NCI-H774 (cell line): ENCODE measurements at places on chromosomes 5 and 9.

- DNase-seq, result no peak
Measured at GRCh38 chr9:90047828-90048227, 443.0 kb downstream of the GADD45G start.

DNA sequence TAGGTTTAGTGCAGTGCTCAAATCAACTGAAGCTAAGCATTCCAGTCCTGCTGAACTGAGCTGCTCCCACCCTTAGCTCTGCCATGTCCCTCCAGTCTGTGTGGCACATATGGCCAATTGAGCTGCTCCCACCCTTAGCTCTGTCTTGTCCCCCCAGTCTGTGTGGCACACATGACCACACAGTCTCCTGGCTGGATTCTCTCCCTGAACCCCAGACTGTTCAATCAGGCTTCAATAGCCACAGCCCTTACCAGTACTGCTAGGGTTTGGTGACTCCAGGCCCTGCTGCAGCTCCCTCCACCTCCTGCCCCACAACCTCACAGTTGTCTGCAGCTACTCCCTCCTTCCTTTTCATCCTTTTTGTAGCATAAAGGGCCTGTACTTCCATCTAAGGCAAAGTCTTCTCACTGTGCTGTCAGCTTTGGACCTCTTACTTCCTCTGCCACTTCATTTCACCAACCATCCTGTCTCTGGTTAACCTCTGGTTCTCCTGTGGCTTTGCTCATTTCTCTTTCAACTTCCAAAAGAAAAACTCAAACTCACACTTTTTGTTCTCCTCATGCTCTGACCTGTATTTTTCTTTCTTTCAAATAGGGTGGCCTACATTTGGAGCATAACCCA, 50.8 kb downstream of the ADAMTS12 start:
- no peak for DNase-seq

GRCh38 chr9:16100537-16101091, 547.8 kb downstream of the CCDC171 start:
- DNase-seq, result no peak

DNA sequence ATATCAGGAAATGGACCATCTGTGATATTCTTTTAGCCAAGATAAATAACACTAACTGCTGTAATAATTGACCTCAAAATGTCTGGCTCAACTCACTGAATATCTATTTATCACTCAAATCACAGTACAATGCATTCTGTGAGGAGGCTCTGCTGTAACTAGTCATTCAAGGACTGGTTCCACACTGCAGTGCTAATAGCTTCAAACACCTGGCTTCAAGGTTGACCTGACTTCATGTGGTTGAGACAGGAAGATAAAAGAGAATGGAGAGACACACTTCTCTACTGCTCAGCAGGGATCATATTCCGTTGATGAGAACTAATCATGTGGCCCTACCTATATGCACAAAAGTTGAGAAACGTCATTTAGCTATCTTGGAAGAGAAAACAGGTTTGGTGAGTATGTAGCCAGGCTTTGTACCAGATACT, 3.4 kb upstream of the RHOBTB3 start:
- peak; percentile 62 for DNase-seq

DNA sequence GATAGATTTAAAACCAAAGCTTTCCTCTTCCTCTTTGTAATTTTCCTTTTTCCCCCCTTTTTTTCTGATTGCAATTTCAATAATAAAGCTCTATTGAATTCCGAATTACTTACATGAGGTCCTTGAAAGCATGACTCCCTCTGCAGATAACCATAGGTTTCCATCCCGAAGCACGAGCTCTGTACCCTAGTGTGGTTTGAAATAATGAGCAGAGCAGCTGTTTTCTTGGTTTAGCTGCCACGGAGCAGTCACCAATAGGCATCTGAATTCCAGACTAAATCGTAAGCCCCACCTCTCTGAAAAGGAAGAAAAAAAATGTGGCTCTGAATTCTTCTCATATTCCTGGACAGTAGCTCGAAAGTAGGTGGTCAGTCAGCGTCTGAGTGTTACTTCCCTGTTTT, 18.5 kb upstream of the GNE start:
- no peak for DNase-seq

- no peak for DNase-seq
Measured at GRCh38 chr5:169062690-169063089, 238.2 kb downstream of the SLIT3 start.

GRCh38 chr9:113192455-113192854, 28.6 kb downstream of the FKBP15 start:
- DNase-seq, result no peak

GRCh38 chr9:5013374-5013773, 28.3 kb downstream of the JAK2 start:
- no peak for DNase-seq

- DNase-seq, result no peak
Measured at GRCh38 chr5:138979684-138980280, 104.6 kb upstream of the LRRTM2 start.

DNA sequence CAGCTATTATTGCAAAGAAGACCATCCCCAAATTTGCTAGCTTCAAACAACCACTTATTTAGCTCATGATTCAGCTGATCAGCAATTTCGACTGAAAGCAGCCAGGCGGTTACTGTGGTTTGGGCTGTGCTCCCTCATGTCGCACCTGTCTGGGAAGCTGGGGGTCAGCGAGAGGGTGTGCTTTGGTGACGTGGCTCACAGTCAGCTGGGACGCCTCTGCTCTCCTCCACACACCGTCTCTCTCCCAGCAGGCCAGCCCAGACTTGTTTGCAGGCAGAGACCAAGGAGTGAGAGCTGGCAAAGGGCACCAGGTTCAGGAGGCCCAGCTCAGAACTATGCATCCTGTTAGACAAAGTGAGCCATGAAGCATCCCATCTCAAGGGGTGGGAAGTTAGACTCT, 140.9 kb downstream of the SYK start:
- no peak for DNase-seq

- no peak for DNase-seq
Measured at GRCh38 chr5:128695791-128696530, 157.9 kb upstream of the FBN2 start.

- DNase-seq, result no peak
Measured at GRCh38 chr5:132466433-132467286, 23.9 kb downstream of the IRF1 start.

GRCh38 chr9:8419596-8420275, 620.2 kb upstream of the DMAC1 start:
- no peak for DNase-seq

GRCh38 chr5:175743676-175744210, 85.9 kb downstream of the HRH2 start:
- no peak for DNase-seq

DNA sequence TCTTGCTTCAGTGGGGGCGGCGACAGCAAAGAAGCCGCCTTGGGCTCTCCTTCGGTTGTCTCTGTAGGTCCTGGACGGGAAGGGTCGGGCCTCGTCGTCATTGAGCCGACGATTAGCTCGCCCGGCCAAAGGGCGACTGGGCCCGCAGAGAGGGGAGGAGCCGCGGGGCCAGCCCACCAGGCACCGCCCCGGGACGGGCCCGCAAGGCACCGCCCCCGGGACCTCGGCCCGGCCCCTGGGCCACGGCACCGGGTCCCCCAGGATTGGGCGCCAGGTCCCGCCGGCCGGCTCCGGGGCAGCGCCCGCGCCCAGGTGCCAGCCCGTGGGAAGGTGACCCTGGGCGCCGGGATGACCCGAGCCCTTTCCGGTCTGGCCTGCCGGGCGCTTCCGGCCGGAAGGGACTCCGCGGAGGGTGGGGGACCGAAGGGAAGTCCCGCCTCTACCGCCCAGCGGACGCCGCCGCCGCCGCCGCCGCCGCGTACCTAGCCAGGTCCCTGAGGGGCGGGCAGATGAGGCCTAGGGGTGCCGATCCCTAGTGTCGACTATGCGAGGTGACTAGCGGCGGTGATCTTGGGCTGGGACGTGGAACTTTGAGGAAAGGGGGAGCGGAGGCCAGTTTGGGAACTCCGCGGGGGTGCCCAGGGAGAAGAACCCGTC, at the start of the genes GBA2 and RGP1:
Gene GBA2, minus strand, starts transcription at position 371 of the 657 bp plus-strand sequence. CDS start 524 bp downstream, outside the sequence.
Gene RGP1, plus strand, starts transcription at position 430 of the 657 bp plus-strand sequence. CDS start 469 bp downstream, outside the sequence.
- peak; percentile 76 for DNase-seq

DNA sequence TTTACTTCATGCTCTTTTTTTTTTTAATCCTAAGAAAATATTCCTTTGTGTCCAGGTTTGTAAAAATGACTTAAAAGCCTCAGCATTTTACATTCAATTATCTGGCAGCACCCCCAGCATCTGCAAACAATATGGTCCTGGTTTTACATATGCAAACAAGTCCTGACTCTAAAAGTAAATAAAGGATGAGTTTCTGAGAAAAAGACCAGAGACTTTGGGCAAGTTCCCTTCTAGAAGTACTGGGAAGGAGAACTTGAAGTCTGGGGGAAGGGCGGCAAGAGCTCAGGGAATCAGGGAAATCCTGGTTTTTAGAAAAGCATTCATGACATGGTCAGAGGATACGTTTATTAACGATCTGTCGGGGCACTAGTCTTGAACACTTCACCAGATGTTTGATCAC, 25.8 kb downstream of the COL23A1 start:
- DNase-seq, result no peak

GRCh38 chr5:6900247-6901227, 187.3 kb downstream of the TENT4A start:
- DNase-seq, result peak; percentile 99

- DNase-seq, result no peak
Measured at GRCh38 chr5:62007457-62007856, 298.5 kb upstream of the KIF2A start.

GRCh38 chr5:179801304-179802206, 5.1 kb downstream of the MGAT4B start:
- DNase-seq, result no peak

- DNase-seq, result no peak
Measured at GRCh38 chr9:129849901-129850300, 14.6 kb downstream of the USP20 start.

DNA sequence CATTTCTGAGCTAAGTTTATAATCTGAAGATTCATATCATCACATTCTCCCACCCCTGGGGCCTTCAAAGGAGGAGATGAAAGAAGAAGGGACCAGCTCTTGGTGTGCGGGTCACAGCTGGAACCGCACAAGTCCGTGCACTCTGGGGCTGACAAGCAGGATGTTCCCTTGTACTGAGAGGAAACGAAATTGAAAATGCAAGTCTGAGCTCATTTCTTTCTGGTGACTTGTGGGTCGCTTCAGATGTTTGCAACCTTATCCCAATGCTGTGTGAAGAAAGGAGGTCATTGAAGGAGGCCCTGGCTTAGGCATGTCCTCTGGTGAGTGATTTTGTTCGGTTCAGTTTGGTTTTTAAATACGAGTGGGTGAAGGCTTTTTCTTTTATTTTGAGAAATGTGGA, 59.6 kb downstream of the C9orf152 start:
- no peak for DNase-seq

DNA sequence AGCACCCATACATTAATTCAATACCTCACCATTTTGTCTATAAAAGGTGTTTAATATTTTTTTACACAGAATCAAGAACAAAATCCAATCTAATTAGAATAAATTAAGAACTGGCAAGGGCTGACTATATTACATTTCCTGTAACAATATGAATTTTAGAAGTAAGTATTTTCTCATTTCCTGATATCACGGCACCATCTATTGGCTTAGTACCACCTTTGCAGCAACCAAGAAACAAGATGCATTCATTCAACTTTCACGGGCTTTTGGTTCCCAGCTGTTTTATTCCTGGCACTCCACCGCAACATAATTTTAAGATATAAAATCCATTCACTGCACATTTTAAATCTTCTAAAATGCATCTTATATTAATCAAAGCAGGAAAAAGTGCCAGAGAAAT, 20.6 kb downstream of the PSMB7 start:
- DNase-seq, result no peak

DNA sequence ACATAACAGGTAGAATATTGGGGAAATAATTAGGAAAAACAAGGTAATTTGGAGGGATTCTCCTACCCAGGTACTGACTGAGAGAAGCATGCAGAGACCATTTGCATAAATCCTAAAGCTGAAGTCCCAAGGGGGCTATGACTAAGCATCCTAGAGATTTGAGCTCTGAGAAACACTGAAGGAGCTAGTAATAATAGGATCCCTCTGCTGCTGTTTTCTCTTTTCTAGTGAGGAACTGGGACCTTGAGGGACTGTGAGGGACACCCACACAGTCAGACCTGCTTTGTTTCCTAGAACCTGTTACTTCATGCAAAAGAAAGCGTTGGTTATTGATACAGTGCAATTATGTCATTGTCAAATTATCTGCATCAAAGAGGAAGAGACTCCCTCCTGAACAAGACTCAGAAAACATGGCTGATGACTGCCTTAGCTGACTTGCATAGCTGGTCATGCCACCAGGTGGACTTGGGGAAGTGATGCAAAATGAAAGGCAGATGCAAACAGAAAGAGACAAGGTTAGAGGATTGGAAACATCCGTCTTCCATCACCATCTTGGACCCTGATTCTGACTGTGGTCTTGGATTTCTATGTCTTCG, 335.4 kb downstream of the NTRK2 start:
- no peak for DNase-seq

- no peak for DNase-seq
Measured at GRCh38 chr9:36144309-36145232, 8.0 kb downstream of the GLIPR2 start.

GRCh38 chr5:138938526-138938925, 63.4 kb upstream of the LRRTM2 start:
- no peak for DNase-seq

DNA sequence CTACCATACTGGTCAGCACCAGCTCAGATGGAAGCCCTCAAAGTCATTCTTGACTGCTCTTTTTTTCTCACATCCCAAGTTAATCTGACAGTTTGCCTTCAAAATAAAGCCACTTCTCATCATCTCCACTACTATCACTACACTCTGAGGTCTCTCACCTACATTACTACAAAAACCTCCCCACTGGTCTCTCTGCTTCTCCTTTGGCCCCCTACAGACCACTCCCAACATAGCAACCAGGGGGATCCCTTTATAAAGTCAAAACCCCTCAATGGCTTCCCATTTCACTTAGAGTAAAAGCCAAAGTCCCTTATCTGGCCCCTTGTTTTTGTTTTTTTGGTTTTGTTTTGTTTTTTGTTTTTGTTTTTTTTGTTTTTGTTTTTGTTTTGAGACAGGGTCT, 4.6 kb downstream of the ARAP3 start:
- no peak for DNase-seq

- no peak for DNase-seq
Measured at GRCh38 chr9:76401580-76402354, 7.5 kb upstream of the RFK start.

GRCh38 chr5:37132646-37133045, 116.5 kb downstream of the CPLANE1 start:
- DNase-seq, result no peak

- no peak for DNase-seq
Measured at GRCh38 chr9:94692601-94693000, 33.9 kb upstream of the AOPEP start.
